ENCODE measurements at places on chromosomes 11 and 22.

DNA sequence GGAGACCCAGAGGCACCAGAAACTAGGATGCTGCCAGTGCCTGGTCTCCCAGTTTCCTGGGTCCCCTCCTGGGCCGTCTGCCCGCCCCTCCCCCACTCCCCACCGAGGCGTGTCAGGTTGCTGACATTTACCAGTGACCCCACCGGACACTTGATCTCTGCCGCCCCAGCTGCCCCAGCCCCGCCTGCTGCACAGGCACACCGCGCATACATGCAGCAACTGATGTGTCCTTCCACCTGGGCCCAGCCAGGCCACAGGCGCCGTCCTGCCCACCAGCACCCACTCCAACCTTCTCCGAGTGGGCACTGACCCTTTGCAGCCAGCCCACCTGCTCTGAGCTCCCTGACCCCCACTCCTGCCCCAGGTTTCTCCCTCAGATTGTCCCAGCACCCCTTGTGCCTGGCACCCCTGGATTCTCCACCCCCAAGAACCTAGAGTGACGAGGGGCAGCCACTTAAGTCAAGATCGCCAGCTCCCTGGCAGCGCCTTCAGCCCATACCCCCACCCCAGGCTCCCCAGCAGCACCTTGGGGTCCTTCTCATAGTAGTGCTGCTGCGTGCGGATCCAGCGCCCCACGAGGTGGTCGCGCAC lies 548 bp downstream of the PYGM start:
- no peak for DNase-seq

- DNase-seq: no peak
These were observed 39.4 kb upstream of the GGTLC2 start for GRCh38 chr22:22605074-22605404.

- DNase-seq: no peak
These were observed 57.6 kb downstream of the KREMEN1 start for GRCh38 chr22:29130476-29130875.

DNA sequence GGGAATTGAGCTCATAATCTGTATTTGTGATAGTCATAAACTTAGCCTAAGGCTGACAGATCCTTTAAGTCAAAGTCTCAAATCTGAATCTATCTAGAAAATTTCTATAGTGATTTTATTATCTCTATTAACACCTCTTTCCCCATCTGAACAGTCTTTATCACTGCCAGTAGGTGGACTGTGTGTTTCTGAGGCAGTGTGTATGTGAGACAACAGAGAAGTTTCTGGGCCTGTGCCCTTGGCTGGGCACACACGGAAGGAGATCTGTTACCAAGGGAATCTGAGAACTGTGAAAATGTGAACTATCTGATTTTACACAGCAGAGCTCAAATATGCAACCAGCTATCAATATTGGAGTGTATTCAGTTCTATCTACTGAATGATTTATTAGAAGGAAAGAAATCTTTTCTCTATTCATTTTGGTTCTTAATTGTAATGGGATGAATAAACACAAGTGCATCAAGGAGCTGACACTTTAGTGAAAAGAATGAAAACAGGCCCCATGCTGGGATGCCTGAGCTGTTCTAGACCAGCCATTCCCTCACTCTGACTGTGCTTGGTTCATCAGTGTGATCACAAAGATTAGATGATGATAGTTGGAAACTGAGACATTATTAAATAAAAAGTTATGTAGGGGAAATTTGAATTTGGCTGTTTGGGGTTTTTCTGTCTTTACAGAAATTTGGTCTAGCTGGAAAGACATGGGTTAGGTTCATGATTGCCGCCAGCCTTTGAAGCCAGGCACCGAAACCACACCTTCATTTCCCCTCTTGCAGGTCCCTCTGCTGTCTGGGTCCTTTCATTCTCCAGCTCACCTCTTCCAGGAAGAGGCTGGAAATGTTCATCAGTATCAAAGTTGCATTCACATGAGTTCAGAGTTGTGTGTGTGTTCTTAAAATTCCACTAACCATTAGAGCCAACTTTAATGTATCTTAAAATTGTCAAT lies 68.1 kb downstream of the LIF start:
- no peak for DNase-seq

DNA sequence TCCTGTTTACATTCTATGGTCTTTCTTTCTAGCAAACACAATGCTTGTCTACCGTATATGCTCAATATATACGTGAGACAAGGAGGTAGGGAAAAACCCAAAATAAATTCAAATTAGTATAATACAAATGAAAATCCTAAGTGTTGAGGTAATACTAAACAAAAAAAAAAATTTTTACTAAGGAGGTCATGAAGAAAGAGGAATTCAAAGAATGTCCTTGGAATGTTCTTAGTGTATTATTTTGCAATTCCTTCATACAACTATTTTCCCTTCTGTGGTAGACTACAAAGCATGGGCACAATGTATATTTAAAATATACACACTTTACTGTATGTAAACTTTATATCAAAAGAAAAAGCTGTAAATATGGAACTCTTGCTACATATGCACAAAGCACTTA lies 36.4 kb downstream of the PIK3C2A start:
- no peak for DNase-seq

DNA sequence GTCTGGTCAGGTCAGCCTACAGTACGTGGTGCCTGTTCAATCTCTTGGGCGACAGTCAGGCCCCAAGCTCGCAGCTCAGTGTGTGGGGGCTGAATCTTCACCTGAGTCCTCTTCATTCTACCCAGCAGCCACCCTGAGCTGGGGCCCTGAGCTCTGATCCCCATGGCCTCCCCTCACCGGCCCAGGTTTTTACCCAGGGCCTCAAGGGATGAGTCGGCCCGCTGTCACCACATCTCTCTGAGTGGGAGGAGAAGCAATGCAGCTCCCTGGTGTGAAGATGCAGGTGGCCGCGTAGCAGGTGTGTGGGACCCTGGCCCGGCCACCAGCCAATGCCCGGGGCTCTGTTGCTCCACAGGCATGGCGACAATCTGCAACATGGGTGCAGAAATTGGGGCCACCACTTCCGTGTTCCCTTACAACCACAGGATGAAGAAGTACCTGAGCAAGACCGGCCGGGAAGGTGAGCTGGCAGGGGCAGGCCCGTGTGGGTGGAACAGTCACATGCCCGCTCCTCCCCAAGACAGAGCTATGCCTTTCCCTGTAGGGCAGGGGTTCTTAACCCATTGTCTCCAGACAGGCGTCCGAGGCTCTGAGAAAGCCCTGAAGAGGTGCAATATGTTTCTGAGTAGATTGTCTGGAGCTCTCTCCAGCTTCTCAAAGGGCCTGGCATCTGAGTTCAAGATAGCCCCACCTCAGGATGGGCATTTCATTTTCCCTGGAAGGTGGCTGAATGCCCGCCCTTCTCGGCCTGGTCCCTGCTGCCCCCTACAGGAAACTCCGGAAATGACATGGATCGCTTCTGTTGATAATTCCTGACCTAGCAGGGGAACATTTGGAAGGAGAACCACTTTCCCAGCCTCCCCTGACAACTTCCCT lies 26.9 kb downstream of the POLR3H start:
- no peak for DNase-seq

DNA sequence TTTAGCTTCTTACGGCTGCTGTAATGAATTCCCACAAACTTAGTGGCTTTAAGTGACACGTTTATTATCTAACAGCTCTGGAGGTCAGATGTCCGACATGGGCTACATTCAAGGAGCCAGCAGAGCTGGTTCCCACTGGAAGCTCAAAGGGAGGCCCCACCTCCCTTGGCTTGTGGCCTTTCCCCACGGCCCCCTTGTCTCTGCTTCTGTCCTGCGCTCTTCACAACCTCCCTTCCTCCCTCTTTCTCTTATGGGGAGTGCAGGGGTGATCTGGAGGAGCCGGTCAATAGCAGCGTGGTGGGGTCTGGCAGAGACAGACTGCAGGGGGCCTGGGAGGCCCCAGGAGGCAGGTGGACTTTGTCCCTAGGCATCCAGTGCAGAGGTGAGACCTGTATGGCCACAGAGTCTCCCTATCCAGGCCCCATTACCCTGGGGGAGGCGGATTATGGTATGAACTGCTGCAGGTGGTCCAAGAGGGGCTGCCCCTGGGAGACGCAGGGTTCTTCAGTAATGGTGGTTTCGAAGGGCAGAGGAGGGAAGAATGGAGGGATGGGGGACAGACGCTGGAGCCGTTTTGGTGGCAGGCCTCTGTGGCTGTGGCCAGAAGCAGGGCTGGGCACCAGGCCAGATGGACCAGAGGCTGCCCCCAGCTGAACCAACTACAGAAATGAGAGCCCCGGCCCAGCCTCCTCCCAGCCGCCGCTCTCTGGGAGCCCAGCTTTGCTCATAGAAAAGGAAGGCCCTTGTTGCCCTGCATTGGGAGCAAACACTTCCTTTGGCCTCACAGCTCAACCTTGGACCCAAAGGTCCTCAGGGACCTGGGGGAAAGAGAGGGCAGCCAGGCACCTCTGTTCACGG lies 30.7 kb upstream of the KCNQ1OT1 start:
- DNase-seq: no peak

GRCh38 chr22:27383896-27384295 lies 417.7 kb downstream of the MN1 start:
- no peak for DNase-seq

GRCh38 chr11:9004183-9004926 lies 554 bp upstream of the NRIP3 start:
- no peak for DNase-seq

DNA sequence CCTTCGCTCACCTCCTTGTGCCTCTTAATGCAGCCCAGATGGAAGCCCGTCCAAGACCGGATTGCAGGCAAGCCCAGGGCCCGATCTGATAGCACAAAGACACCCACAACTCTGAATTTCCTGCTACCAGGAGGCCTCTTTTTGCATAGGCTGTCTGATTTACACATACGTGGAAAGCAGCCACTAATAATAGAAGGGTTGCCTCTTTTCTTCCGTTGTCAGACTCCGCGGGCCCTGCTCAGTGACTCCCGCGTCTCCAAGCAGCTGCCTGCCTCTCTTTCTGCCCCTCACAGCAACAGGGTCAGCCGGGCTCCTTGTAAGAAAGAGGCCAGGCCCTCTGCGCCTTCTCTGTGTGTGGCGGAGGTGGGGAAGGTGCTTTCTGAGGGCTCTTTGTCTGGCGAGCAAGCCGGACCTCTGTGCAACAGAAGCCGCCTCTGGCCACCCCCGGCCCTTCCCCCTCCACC lies 26.7 kb downstream of the FLI1 start:
- no peak for DNase-seq

DNA sequence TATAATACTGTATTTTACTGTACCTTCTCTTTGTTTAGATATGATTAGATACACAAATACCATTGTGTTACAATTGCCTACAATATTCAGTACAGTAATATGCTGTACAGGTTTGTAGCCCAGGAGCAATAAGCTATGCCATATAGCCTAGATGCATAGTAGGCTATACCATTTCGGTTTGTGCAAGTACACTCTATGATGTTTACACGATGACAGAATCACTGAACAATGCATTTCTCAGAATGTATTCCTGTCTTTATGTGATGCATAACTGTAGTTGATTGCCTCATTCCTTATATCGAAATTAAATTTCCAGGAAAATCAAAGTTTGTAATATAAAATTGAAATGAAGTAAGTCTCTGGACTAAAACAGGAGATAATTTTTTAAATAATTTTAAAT lies 49.3 kb upstream of the OR5P2 start:
- no peak for DNase-seq

DNA sequence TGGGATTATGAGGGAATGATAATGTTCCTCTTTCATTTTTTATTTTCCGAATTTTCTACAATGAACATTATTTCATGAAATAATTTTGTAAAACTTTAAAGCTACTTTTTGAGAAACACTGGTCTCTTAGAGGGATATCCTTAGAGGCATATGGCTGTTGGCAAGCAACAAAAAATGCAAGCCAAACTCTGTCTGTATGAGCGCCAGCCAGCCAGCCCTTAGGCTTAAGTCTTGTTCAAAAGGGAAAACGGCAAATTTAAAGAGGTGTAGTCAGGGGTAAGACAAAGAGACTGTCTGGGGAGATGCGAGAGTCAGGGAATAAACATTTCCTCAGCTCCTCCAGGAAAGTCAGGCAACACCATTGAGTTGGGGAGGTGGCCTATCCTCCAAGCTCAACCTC lies 22.5 kb downstream of the ASCC2 start:
- no peak for DNase-seq

DNA sequence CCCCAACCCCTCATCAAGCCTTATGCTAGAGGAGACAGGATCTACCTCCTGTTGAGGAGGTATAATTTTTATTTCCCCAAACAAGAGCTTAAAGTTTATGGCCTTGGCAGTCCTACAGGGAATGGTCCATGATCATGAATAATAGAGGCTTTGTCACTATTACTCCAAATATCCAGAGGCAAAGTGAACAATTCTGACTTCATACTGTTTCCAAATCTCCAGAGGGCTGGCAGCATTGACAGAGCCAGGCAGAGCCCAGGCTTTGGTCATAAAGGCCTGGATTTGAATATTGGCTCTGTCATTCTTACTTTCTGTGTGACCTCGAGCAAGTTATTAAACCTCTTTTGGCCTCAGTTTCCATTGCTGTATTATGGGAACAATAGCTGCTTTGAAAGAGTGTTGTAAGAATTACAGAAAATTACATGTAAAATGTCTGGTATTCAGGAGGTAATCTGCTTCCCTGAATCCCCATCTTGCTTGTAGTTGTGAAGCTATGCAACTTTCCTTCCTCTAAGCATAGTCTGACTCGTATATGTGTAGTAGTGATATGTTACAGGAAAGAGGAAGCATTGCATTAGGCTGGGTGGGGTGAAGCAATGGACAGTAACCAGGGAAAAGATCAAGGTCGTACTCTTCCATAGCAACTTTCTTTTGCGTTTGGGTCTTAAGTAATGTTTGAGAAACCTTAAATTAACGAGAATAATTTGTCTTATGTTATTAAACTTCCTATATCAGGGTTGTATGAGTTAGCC lies 88.8 kb downstream of the CD44 start:
- no peak for DNase-seq

GRCh38 chr11:73350908-73351636 lies 25.1 kb upstream of the RELT start:
- DNase-seq: peak; percentile 24

DNA sequence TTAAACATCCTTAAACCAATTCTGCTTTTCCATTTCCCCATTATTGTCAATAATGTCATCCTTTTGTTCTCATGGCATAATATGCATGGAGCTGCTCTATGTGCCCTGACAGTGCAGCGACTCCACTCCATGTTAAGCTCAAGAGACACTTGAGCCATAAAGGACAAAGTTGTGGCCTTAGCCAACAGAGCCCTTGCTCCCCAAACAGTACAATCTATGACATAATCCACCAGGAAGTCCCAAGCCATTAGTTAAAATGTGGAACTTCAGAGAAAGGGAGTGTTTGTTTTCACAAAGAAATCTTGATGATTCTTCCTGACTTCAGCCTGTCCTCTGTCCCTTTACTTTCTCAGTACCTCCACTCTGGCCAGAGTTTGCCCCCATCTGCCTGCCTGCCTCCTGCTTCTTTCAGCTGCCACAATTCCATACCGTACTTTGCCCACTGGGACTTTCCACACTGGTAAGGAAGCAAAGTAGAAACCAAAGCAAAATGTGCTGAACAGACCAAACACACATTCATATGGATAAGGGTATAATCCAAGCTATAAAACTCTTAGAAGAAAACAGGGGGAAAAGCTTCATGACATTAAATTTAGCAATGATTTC lies 46.3 kb upstream of the ZC3H12C start:
- DNase-seq: no peak

GRCh38 chr11:81072273-81072672 lies 1631.4 kb upstream of the TENM4 start:
- DNase-seq: no peak
